ENCODE measurements at places on chromosomes 13 and 19.

GRCh38 chr19:2255982-2256685 lies at the start of gene JSRP1:
TSS of gene JSRP1 (minus strand) at chr19:2256417. CDS start at chr19:2255314, 1,103 bp downstream.
- no peak for DNase-seq

DNA sequence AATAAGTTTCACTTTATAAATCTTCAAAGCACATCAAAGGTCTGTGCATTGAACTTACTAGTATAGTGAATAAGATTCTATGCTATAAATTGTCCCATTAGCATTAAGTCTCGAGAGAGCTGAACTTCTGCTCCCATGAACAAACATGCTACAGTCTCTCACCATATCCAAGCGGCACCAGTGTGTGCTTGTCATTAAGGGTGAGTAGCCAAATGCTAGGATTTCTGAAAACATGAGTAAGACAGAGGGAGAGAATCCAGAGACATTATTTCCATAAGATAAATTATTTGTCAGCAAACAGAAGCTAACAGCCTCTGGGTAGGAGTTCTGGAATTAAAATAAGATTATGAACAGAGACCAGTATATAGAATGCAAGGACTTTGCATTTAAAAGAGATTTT lies 2882.5 kb downstream of the PCDH9 start:
- DNase-seq, result no peak

GRCh38 chr13:27933118-27933517 lies 13.3 kb downstream of the PDX1 start:
- DNase-seq, result no peak

GRCh38 chr19:6718741-6719539 lies 1.5 kb downstream of the C3 start:
- no peak for DNase-seq

- peak; percentile 9 for DNase-seq
These were observed 60.7 kb downstream of the ZNF429 start for GRCh38 chr19:21566073-21566472.

GRCh38 chr13:49681842-49682435 lies 9.3 kb downstream of the EBPL start:
- DNase-seq, result no peak

GRCh38 chr19:49333811-49334288 lies 1.4 kb upstream of the CD37 start:
- no peak for DNase-seq

- no peak for DNase-seq
These were observed 242.0 kb upstream of the TSHZ3 start for GRCh38 chr19:31591258-31591657.

DNA sequence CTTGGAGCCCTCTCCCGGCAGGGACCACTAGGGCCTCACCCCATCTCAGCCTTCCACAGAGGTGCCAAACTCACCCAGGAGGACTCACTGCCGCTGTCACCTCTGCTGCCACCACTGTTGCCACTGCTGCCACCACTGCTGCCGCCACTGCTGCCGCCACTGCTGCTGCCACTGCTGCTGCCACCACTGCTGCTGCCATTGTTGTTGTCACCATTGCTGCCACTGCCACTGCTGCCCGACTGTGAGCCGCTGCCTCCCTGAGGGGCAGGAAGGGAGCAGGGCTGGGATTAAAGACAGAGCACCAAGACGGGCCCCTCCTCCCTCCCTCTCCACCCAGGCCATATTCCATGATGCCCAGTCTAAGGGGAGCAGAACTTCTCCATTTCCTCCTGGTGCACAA lies 2.1 kb downstream of the DMKN start:
- no peak for DNase-seq

DNA sequence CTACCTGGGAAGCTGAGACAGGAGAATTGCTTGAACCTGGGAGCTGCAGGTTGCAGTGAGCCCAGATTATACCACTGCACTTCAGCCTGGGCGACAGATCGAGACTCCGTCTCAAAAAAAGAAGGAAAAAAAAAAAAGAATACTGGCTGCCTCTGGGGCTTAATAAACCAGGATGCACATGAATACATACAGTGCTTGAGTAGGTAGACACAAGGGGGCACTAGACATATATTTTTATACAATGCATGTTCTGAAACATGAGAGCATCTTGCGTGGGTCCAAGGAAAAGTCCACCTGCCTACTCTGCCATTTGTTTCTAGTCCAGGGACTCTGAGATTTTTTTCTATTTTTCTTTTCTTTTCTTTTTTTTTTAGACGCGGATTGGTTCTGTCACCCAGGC lies 31.2 kb downstream of the KEAP1 start:
- DNase-seq, result no peak

- no peak for DNase-seq
These were observed 8.3 kb upstream of the PNMA8B start for GRCh38 chr19:46503848-46504453.

DNA sequence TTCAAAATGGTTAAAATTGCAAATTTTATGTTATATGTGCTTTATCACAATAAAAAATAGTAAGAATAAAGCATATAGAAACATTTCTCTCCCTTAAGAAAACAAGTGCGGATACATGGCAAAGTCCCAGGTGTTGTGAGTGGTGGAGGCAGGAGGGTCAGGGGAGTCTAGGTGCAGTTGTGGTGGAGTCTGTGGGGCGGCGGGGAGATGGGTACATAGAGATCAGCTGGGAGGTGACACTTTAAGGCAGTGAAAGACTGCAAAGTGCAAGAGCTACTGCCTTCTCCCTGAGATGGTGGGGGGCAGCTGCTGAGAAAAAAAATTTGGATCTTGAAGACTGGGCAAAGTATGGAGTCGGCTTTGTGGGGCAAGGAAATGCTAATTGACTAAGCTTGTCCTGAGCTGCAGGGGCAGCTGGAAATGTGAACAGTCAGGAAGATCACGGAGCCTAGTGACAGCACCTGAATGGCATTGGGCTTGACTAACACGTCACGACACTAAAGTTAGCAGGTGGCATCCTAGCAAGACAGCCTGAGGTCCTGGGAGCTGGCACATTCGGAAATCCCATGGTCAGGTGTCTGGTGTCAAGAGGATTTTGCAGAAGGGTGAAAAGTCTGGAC lies 72.9 kb upstream of the IRS2 start:
- no peak for DNase-seq

DNA sequence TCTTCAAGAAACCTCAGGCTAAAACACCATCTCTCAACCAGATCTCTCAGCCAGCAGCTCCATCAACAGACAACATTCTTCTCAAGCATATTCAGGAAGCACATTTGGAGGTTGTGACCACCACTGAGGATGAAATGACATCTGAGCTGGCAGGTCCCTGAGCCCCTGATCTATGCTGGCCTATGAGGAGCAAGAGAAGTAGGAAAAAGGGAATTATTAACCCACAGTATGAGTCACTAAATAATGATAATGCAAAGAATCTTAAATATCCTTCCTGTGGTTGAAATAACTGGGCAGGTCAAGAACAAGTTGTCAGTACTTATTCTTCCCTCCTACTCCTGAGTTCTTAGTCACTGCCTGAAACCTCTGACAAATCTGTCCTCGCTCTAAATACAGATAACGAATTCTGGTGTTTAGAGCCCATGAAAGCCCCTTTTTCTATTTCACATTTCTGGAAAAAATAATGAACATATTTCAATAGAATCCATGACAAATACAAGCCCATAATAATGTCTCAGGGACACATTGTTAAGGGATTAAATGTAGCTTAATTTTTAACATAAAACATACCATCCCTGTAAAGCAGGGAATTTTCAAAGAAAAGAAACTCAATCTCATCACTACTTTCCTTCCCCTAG lies 225.8 kb upstream of the IRS2 start:
- peak; percentile 99 for DNase-seq

DNA sequence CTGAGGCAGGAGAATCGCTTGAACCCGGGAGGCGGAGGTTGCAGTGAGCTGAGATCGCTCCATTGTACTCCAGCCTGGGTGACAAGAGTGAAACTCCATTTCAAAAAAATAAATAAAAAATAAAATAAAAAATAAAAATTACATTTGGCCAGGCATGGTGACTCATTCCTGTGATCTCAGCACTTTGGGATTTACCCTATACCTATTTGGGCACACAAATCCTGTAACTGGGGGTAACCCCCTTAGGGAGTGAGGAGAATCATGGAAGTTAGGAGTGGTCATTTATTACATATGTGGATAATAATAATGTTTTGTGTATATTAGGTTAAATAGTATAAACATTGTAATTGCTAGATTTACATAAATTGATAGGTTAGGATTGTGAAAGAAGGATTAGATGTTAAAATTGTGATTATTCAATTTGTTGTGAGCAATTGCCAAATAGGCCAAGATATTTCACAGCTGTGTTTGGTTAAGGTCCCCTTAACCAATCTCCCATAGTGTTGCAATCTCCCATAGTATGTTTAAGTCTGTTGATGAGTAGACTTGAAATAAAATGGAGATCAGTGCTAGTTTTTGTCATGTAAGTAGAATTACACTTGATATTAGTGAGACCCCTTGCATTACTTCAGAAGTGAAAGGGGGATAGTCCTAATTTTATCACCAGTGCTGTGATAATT lies 30.7 kb downstream of the ZNF844 start:
- no peak for DNase-seq

GRCh38 chr19:19661141-19661674 lies 2.3 kb downstream of the ATP13A1 start:
- no peak for DNase-seq

DNA sequence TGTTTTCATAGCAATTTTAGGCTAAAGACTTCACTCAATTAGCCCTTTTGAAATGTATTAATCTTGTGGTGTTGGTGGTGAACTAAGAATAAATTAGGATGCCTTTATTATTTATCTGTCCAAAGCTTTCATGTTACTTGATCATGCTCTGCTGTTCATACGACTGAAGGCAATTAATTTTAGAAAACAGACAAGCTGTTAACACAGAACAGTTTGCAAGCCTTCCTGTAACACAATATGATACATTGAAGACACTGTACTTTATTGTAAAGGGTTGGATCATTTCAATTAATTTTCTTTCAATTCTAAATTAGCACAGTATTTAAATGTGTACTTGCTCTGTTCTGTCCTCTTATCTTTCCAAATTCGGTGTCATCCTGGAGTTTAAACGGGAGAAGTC lies 794.3 kb upstream of the MIR17HG start:
- no peak for DNase-seq

- DNase-seq, result no peak
These were observed 3.5 kb upstream of the CYP2S1 start for GRCh38 chr19:41189425-41190065.

GRCh38 chr13:33139780-33140535 lies 123.7 kb downstream of the KL start:
- no peak for DNase-seq

DNA sequence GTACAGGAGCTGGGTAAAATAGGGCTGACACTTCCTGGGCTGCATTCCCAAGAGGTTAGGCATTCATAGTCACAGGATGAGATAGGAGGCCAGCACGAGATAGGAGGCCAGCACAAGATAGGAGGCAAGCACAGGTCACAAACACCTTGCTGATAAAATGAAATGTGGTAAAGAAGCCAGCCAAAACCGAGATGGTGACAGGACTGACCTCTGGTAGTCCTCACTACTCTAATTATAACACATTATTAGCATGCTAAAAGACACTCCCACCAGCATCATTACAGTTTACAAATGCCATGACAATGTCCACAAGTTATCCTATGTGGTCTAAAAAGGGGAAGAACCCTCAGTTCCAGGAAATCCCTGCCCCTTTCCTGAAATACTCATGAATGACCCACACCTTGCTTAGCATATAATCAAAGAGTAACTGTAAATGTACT lies 20.9 kb upstream of the IGSF23 start:
- DNase-seq, result no peak

DNA sequence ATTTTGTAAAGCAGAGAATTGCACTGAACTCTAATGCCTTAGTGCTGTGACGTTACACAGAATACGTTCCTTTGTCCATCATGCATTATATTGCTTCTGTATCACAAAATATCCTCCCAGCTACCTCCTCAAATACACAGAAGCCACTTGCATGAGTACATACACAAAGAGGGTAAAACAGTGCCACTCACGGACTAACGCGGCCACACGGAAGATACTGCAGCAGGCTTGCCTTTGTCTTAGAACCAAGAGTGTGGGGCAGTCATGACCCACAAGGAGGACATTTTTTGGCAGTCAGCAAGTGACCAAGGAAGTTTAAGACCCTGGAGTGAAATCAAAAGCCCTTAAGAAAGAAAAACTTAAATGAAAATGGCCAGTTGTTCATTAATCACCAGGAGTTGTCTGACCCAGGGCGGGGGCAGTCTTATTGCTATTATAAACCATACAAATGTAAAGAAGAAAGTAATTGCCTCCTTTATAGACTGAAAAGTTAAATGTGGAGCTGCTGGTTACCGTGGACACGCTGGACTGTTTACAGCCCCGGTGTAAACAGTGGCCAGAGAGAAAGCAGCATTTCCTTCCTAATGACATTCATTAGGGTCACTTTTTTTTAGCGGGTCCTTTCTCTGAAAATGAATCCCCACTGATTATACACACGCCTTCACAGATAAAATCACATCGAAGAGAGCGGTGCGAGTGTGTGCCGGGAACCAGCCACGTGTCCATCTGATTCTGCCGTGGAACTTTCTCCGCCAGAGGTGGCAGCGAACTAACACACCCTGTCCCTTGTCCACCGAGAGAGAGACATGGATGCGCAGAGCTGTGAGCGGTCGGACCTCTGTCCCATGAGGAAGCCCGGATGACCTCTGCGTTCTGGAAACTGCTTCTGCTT lies 66.8 kb downstream of the SOX1 start:
- DNase-seq, result no peak

- no peak for DNase-seq
These were observed 140.9 kb downstream of the NDFIP2 start for GRCh38 chr13:79621902-79622301.

- DNase-seq, result no peak
These were observed 72.0 kb downstream of the GNG7 start for GRCh38 chr19:2630352-2631001.

DNA sequence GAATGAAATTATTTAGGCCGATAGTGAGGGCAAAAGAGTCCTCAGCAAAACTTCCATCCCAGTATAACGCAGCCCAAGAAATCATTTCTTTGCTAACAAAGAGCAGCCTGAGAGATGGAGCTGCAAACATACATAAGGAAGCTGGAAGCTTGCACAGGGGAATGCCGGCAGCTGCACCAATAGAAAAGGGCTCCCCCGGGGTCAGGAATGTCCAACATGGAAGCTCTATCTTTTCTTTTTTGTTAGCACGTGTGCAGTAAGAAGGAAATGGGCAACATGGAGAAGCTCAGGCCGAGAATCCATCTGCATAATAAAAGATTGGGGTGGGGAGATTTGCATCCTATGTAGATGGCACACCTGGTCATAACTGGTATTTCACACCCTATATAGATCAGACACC lies 1363.5 kb upstream of the PCDH20 start:
- DNase-seq, result no peak

DNA sequence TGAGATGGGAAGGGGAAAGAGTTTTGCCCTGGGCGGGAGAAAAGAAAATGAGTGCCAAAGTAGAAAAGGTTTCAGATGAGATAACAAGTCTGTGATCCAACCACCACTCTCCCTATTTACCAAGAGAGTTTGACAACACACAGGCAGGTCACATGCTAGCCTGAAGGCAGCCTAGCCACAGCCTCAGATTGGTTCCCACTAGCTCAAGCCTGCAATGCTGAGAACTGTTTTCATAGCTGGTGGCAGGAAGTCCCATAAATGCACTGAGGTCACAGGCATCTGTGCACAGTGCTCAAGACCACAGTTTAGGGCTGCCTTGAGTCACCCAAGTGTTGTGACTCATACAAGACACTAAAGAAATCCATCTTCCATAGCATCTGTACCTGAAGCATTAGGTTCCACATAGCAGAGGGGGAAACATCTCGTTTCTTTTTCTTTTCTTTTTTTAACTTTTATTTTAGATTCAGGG lies 18.5 kb upstream of the POP4 start:
- no peak for DNase-seq

- DNase-seq, result peak; percentile 55
These were observed 16.1 kb upstream of the USP29 start for GRCh38 chr19:57103573-57104277.

- no peak for DNase-seq
These were observed 629 bp upstream of the LRRC63 start for GRCh38 chr13:46211116-46211482.

- DNase-seq, result peak; percentile 12
These were observed 610.4 kb downstream of the TBC1D4 start for GRCh38 chr13:74871369-74872070.
